ENCODE measurements at places on chromosomes 5 and 9. TPM values are rescaled to one million over a fixed set of nuclear protein-coding genes. Genes with fewer than 3 reads are reported as not detected.

DNA sequence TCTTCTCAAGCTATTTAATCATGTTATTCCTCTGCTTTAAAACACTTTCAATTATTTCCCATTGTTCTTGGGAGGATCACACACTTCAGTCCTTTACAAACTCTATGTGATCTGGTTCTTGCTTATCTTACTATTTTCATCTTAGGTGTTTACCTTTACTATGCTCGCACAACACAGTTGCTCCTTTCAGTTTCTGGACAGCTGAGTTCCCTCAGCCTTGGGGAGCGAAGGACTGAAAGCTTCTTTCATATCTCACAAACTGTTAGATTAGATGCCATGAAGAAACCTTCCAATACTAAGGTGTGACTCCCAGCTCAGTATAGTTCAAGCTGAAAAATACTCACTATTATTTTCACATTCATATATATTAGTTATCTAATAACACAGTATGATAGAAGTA, 117.9 kb downstream of the CDC42SE2 start:
- no peak for DNase-seq

- no peak for DNase-seq
These were observed 125.7 kb downstream of the COL23A1 start for GRCh38 chr5:178464431-178465048.

The TAF9 gene
- 158 TPM for total RNA-seq

The ALDH1A1 gene
- 686 TPM for total RNA-seq

All from HepG2 (cell line).